Gastroesophageal sphincter (tissue), 4 donors: ENCODE measurements at places on chromosomes 7 and 10.

DNA sequence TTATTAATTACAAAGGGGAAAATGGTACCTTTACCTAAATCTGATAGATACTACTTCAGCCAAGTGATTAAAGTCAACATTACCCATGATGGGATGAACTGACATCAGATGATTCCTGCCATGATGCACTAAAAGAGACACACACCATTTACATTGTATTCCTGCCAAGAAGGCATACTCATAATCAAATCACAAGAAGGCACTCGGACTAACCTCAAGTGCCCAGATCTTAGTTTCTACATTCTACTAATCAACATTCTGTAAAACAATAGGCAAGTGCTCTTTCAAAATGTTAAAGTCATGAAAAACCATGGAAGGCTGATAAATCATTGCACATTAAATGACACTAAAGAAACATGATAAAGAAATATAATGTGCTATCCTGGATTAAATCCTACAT, 44.4 kb downstream of the SLC35G1 start:
- H3K36me3 ChIP-seq, result no peaks in the 10 kb centered on the region
- no peak overlapping the region for H3K4me3 ChIP-seq
- ATAC-seq, result no peak
- no peak overlapping the region for H3K27ac ChIP-seq
- H3K27me3 ChIP-seq, result no peaks in the 10 kb centered on the region
- H3K4me1 ChIP-seq, result no peaks in the 10 kb centered on the region

DNA sequence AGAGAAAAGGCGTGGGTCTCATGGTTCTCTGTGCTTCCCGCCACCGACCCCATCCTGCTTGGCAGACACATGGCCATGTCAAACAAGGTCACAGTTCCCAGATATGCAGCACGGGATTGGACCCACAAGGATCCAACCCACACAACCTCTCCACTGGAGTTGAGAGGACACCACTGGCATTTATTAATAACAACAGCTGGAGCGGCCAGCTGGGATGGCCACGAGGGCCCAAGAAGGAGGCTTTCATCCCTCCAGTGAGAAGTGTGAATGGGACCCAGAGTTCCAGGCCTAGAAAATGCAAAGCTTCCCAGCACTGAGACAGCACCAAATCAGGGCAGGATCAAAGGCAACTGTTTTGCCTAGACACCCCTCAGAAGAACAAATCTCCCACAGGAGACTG, 31.5 kb downstream of the FGFR2 start:
- no peaks in the 10 kb centered on the region for H3K27me3 ChIP-seq
- no peak overlapping the region for H3K27ac ChIP-seq
- H3K4me3 ChIP-seq, result no peak overlapping the region

DNA sequence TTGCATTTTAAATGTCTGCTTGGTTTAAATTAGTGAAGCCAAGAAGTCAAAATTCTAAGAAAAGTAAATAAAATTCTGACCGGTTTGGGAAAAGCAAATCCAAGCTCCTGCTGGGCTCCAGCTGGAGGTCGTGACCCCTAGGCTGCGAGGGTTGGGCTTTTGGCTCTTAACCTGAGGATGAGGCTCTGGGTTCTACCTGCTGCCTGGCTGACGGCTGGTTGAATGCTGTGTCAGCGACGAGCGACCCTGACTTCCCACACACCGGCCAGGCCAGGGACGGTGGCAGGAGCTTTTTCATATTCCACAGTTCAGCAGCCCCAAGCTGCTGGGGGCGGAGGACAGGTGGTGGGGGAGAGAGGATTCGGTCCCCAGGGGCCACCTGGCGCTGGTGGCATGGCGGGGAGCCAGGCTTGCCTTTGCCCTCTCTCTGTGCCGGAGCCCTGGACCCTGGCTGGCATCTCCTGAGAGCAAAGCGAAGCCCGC, 843 bp upstream of the PLPP4 start:
- H3K4me1 ChIP-seq, result no peaks in the 10 kb centered on the region
- peaks cover 53% of the 10 kb centered on the region for H3K27me3 ChIP-seq
- no peak overlapping the region for H3K27ac ChIP-seq
- no peak for ATAC-seq
- peak overlapping the region; percentile 57 for H3K4me3 ChIP-seq

GRCh38 chr7:2956076-2956475, 87.6 kb downstream of the CARD11 start:
- H3K27me3 ChIP-seq, result peaks cover 40% of the 10 kb centered on the region
- no peak for ATAC-seq
- H3K4me3 ChIP-seq, result no peak overlapping the region
- H3K4me1 ChIP-seq, result no peaks in the 10 kb centered on the region
- no peak overlapping the region for H3K27ac ChIP-seq

- H3K27me3 ChIP-seq, result no peaks in the 10 kb centered on the region
- H3K4me1 ChIP-seq, result peaks cover 28% of the 10 kb centered on the region
- no peak for ATAC-seq
- peak overlapping the region; percentile 97 for H3K4me3 ChIP-seq
Observed at GRCh38 chr10:73786512-73786885, 1.1 kb downstream of the ZSWIM8 start.

- H3K27ac ChIP-seq, result no peak overlapping the region
- no peak overlapping the region for H3K4me3 ChIP-seq
- H3K27me3 ChIP-seq, result no peaks in the 10 kb centered on the region
- ATAC-seq, result no peak
- peaks cover 16% of the 10 kb centered on the region for H3K4me1 ChIP-seq
Observed at GRCh38 chr7:24730018-24730369, 27.3 kb downstream of the GSDME start.

DNA sequence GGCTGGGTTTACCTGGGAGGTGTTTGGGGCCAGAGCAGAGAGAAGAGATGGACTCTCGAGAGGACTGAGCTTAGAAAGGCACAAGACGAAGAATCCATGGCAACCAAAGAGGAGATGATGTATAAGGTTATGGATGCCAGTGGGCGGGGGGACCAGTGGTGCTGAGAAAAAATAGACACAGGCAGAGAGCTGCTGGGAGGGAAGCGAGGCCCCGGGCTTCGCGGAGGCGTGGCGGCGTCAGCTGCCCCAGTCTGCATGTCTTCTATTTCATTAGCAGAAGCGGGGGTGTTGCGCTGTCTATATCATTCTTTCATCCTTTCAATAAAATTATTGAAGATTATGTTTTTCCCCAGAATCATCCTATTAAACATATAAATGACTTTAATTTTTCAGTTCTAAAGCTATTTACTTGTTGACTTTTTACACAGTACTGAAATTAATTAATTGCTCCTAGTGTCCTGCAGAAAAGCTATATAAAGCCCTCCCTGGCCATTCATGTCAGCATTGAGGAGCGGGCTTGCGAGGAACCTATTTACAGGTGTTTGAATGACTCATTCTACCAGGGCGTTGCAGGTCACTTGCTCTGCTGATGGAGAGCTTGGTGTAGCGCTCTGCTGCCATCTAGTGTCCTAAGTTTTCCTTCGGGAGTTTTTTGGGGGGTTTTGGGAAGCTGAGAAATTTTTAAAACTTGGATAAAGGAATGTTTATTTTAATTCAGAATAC, 42.9 kb upstream of the BHLHA15 start:
- no peak overlapping the region for H3K4me3 ChIP-seq
- peak; percentile 53 for ATAC-seq
- peaks cover 26% of the 10 kb centered on the region for H3K36me3 ChIP-seq
- H3K27ac ChIP-seq, result no peak overlapping the region

- ATAC-seq, result no peak
- peaks cover 15% of the 10 kb centered on the region for H3K27me3 ChIP-seq
- H3K4me1 ChIP-seq, result no peaks in the 10 kb centered on the region
- H3K4me3 ChIP-seq, result no peak overlapping the region
Observed at GRCh38 chr7:155965010-155965409, 152.7 kb upstream of the SHH start.
